Stimulated activated CD4-positive, alpha-beta T cell treated with anti-CD3 and anti-CD28 coated beads, Interleukin-4, amount 100 ng/mL, for 24 hours (primary cell): ENCODE measurements at places on chromosomes 1 and 21.

- no peak for DNase-seq
Observed at GRCh38 chr1:107794571-107794970, 170.4 kb downstream of the VAV3 start.

GRCh38 chr1:88612292-88612691, 71.8 kb upstream of the PKN2 start:
- DNase-seq: no peak

- DNase-seq: peak; percentile 31
Observed at GRCh38 chr1:113905435-113905861, 322 bp downstream of the DCLRE1B start.

DNA sequence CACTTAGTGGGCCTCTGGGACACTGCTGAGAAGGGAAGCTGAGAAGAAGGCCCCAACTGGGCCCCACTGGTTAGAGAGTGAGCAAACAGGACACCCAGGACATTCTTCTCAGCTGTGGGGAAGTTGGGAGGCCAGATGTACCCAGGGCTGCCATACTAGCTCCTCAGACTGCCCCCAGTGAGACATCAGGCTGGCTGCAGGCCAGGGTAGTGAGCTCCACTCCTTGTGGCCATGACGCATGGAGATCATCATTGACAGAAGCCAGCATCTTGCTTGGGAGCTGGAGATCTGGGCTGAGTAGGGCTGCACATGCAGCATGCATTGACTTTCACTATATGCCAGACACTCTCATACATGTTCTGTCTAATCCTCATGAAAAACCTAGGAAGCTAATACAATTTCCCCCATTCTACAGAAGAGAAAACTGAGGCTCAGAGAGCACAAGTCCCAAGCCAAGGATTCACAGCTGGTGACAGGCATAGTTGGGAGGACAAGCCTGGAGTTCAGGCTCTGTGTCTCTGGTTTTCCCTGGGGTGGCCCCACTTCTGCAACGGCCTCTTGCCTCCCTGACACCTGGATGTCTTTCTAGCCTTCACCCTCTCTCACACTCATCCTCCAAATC, 24.1 kb upstream of the MYCL start:
- no peak for DNase-seq

DNA sequence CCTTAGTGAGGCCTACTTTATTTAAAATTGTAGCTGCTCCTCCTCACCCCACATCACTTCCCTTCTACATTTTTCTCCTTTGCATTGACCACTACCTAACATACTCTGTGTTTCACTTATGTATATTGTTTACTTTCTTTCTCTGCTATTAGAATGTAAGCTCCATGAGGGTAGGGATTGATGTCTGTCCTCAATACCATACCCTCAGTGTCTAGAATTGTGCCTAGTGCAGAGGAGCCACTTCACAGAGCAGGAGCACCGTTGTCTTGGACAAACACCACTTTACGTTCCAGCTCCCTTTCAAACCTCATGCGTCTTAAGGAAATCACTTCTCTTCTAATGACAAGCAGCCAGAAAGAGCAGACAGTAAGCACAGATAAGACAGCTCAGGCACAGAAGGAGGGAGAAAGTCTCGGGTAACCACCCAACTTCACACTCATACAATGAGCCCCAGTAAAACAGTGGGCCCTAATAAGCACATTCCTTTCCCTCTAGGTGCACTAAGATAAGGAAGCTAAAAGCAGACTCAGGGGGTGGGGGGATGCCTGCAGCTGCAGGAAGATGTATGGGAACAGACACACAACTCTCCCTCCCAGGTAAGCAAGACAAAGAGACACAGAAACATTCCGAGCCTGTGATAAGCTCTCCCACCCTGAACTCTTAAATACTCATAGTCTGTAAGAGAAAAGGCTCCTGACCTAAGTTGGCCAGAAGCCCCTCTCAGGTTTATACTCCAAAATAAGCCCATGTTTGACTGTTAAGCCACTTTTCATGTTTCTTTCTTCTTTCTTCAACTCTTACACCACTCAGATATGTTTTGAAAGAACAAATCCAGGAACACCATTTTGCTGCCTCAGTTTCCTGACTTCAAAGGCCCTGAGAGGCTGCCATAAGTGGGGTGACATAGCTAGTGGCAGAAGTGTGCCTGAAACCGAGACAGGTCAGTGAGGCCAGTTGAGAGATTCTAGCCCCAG, 7.1 kb upstream of the PLEKHM2 start:
- DNase-seq: no peak

- no peak for DNase-seq
Observed at GRCh38 chr1:19029191-19030085, 73.0 kb upstream of the IFFO2 start.

DNA sequence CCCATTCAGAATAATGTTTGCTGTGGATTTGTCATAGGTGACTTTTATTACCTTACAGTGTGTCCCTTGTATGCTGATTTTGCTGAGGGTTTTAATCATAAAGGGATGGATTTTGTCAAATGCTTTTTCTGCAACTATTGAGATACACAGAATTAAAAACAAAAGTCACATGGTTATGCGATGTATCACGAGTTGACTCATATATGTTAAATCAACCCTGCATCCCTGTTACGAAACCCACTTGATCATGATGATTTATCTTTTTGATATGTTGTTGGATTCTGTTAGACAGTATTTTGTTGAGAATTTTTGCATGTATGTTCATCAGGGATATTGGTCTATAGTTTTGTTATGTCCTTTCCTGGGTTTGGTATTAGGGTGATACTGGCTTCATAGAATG, 10.7 kb upstream of the OR2T34 start:
- DNase-seq: no peak
